CD8-positive, alpha-beta memory T cell (primary cell): ENCODE measurements at places on chromosomes 2 and 18. TPM values are rescaled to one million over a fixed set of nuclear protein-coding genes. Genes with fewer than 3 reads are reported as not detected.

The SIX3 gene
- total RNA-seq: not detected

The IL1R1 gene
- 3.7 TPM for total RNA-seq

The FEV gene
- total RNA-seq: not detected

The LYG2 gene
- total RNA-seq: not detected

The INPP5D gene
- 51.0 TPM for total RNA-seq

GRCh38 chr2:189467160-189467559 is 25.9 kb downstream of the WDR75 start:
- DNase-seq: no peak

- no peak for DNase-seq
These were observed 165.6 kb upstream of the NABP1 start for GRCh38 chr2:191512216-191512835.

- no peak for DNase-seq
These were observed 49.4 kb downstream of the LONRF2 start for GRCh38 chr2:100272841-100273329.

- DNase-seq: no peak
These were observed 15.4 kb downstream of the CAVIN2 start for GRCh38 chr2:191831410-191831994.

GRCh38 chr2:192487636-192488035 is 292.9 kb upstream of the TMEFF2 start:
- DNase-seq: no peak

DNA sequence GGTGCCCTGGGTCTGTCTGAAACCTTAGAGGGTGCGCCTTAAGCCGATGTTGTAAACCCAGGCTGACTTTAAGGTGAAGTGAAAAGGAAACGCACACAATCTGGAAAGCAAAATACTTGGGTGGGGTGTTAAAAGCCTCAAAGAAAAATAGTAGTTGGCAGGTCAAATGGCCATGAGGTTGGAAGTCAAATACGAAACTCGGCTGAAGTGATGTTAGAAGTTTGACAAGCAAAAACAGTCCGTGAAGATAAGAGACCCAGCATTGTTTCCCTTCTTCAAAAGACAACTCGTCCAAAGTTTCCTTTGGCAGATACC is 1.4 kb upstream of the CDC42EP3 start:
- DNase-seq: no peak

DNA sequence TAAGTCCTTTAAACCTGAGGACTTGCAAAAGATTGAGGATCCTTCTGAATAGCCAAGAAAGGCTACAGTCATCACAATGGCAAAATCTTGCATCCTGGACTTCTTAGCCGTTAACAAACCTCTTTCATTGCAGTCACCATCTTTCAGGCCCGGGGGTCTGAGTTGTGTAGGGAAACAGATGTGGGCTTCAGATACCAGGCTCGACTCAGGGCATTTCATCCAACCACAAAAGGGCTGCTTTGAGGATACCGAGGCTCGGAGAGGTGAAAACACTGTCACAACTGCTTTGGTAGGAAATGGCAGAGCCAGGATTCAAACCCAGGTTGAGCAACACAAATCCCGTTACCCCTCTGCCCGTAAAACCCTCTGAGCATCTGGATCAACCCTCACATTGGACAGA is 147.4 kb downstream of the TFCP2L1 start:
- DNase-seq: no peak

DNA sequence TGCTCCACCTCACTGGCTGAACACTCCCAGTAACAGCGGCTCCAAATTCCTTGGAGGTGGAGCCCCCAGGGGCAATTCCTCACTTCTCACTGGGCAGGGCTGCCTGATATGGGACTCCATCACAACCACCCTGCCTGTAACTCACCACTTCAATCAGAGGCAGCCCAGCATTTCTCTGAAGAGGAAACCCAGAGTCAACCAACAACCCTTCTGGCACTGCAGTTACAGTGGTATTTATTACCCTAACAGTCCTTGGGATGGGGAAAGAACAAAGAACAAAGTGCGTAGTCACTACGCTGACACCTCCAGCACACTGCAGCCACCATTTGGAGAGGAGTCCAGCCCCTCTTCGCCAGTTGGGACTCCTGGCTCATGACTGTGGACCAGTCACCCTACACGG is 85.7 kb upstream of the GALNT13 start:
- DNase-seq: no peak

DNA sequence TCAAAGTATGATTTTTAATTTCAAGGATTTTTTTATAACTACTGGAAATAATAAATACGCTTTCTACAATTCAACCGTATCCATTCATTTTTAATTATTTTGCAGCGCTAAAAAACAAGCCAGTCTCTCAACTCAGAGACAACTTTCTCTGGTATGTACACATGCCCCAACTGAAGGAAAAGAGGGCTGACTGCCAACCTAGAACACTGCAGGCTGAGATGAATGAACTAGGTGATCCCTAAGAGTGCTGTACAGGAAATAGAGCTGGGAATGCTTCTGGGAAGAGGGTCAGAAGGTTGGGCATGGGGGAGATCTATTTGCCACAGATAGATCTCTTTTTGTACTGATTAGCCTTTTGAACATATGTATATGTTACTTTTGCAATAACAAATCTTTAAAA is 460.1 kb downstream of the NR4A2 start:
- no peak for DNase-seq
